NCI-H2107 (cell line): ENCODE measurements at places on chromosomes 3 and 15.

DNA sequence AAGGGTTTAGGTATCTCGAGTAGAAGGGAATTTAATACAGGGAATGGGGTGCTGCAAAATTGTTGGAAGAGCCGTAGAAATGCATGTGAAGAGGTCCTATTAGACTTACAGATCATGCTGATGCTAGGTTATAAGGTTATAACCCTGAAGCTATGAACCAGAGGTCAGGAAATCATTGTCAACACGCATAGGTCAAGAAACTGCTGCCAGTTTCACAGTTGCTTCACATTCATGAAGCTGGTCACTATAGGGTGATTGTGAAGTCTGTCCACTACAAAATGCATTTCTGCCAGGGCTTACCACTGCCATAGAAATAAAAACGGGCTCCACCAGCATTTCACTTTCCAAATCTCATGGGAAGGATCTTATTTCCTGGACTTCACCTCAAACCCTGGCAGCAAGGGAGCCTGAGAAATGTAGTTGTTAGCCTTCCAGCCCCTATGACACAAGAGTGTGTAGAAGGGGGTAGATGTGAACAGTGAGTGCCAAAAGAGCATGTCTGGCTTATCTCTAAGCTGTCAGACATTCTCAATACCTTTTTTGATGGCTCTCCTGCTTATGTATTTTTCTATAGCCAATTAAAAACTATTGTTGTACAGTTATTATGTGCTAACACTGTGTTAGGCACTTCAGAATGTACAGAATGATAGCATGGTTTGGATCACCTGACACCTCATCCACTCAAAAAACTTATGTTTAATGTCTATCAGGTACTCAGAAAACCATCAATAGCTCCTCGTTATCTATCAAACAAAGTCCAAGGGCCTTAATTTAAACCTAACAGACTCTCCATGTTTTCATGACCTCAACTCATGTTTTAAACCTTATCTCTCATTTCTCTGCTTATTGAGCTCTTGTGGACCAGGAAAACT, 148.3 kb upstream of the TSC22D2 start:
- DNase-seq, result no peak

DNA sequence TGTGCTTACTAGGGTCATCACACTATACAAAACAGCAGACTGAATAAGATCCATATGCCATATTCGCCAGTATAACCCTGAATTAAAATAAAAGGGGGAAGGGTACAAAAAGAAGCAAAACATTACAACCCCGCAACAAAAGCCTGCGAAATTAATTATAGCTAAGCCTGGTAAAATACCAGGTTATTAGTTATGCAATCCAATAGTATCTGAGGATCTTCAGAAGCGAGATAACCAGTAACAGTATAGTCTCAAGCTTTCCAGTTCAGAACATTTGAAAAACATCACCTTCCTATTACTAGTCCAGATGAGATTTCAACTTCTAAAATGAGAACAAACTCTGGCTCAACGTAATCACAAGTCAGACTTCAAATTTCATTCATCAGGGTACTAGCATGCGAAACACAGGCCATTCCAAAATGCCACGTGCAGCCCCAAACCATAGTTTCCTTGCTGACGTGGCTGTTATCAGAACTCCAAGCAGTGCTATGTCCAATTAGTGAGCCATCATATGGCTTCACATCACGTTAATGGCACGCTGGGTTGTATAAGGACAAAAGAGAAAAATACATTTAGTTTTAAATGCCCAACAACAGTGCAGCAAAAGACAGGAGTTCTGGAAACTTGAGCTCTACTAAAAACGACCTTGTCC, 1.1 kb downstream of the SSR3 start:
- DNase-seq, result no peak

GRCh38 chr3:173945806-173946205, 548.3 kb downstream of the NLGN1 start:
- DNase-seq, result no peak

DNA sequence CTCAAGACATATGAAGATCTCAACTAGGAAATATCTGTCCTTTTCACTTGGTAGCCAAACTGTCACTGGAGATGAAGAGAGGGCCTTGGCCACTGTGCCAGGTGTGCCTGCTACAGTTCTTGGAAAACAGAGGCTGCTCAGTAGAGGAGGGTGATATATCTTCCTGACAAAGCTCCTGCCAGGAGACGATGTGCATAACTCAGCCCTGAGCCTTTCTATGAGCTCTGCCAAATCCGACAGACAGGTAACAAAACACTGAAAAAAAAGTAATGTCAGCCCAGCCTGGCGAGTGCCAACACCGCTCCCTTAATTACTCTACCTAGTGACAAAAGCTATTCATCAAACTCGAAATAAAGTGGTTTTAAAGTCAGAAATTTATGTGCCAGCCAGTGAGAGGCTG, 123.2 kb downstream of the MFSD1 start:
- no peak for DNase-seq

GRCh38 chr3:48440590-48440958, 517 bp downstream of the TMA7 start:
- no peak for DNase-seq

DNA sequence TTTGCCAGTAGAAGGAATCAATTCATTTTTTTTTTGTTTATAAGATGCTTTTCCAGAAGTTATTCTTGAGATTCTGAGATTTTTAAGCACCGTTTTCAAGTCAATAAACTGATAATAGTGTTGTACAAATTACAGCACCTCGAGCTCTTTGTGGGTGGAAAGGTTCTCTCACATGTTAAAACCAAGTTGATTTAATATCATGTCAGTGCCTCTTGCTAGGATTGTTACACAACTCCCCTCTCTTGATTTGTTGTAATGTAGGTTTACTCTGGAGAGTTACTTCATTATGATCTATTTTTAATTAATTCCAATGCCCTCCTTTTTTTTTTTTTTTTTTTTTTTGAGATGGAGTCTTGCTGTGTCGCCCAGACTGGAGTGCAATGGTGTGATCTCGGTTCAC, 25.8 kb upstream of the UBXN7 start:
- DNase-seq, result no peak

GRCh38 chr3:197003461-197004385, 25.9 kb downstream of the MELTF start:
- DNase-seq, result peak; percentile 58

- no peak for DNase-seq
Observed at GRCh38 chr15:76064375-76064774, 4.6 kb downstream of the TMEM266 start.

DNA sequence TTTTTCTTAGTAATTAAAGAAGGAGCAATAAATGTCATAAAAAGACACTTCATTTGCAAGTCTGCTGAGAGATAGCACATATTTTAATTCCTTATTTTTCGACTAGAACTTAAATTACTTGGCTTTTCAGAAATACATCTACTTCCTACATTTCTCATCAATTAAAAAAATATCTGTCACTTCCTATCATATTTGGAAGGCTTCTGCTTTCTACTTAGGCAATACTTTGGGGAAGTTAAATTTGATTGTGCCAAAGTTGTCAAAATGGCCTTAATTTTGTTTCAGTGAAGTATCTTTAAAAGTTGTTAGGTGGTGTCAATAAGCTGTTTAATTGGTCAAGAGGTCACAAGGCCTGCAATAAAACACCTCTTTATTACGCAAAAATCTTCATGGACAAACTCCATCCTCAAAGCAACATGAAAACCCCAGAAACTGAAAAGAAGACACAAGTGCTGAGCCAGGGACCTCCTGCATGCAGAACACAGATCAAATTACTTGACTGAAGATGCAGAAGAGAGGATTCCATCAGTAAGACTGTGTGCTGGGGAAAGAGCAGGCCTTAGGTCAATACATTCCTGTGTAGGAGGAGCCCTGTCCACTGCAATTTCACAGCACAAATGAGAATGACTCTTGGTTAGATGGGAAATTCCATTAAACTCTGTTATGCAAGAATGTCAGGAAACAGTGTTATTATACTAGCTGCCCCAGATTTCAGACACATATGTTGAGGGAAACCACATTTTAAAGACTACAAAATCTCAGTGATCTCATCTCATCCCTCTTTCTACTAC, 48.0 kb upstream of the FSTL1 start:
- DNase-seq, result no peak

- no peak for DNase-seq
Observed at GRCh38 chr3:101939361-101940049, 90.2 kb downstream of the NFKBIZ start.

GRCh38 chr15:64503197-64503596, 42.8 kb downstream of the ZNF609 start:
- no peak for DNase-seq

- no peak for DNase-seq
Observed at GRCh38 chr3:157442729-157443128, 6.1 kb downstream of the PTX3 start.

DNA sequence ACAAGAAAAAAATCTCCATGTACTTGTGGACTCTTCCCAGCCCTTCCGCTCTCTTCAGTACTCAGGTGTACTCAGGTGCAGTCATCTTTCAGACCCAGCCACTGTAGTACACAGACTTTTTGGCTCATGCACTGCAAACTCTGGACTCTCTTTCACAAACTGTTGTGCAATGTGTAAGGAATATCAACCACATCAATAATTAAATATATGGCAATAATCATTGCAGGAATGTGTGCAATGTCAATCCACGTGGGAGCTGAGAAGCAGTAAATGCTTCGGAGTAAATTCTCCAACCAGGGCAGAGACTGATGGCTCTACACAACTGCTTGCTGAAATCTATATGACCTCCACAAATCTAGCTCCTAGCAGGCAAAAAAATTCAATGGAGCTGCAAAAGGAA, 287.3 kb upstream of the COL8A1 start:
- DNase-seq, result no peak

GRCh38 chr3:179450261-179450701, 989 bp downstream of the GNB4 start:
- no peak for DNase-seq

- DNase-seq, result peak; percentile 66
Observed at GRCh38 chr3:184717399-184717983, 5.6 kb upstream of the MAGEF1 start.

GRCh38 chr3:110856916-110857315, 214.7 kb upstream of the NECTIN3 start:
- DNase-seq, result no peak

DNA sequence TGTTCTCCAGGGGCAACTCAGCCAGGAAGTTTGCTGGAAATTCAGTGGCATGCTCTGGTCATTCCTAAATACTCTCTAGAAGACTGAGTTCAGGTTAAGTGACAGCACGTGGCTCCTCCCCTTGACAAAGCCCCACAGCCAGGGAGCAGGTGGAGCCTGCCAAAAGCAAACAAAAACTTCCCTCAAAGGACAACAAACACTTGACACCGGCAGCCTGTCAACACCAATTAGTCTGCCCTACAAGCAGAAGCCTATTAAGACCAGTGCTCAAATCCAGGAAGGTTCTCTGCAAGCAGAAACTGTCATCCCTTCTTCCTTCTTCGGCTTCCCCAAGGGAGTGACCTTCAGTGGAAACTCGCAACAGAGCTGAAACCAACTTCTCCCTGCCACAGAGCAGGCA, 5.0 kb downstream of the MEX3B start:
- DNase-seq, result peak; percentile 46

DNA sequence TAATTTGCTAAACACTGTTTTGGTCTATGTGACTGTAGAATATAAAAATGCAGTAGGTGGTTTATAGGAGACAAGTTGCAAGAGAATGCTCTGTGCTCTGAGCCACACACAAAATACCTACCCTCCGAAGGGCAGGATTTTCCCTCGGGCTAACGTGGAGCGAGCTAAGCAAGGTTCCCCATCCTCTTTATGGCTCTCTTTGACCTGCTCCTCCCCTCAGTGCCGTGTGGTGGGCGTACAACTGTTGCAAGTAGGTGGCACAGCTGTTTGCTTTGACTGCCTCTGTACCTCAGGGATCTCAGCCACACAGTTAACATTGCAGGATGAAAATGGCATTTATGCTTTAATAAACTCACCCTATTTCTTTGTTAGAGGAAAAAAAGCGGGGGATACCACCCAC, 339.1 kb downstream of the SATB1 start:
- DNase-seq, result no peak

- no peak for DNase-seq
Observed at GRCh38 chr3:122520861-122521260, 6.1 kb upstream of the KPNA1 start.

DNA sequence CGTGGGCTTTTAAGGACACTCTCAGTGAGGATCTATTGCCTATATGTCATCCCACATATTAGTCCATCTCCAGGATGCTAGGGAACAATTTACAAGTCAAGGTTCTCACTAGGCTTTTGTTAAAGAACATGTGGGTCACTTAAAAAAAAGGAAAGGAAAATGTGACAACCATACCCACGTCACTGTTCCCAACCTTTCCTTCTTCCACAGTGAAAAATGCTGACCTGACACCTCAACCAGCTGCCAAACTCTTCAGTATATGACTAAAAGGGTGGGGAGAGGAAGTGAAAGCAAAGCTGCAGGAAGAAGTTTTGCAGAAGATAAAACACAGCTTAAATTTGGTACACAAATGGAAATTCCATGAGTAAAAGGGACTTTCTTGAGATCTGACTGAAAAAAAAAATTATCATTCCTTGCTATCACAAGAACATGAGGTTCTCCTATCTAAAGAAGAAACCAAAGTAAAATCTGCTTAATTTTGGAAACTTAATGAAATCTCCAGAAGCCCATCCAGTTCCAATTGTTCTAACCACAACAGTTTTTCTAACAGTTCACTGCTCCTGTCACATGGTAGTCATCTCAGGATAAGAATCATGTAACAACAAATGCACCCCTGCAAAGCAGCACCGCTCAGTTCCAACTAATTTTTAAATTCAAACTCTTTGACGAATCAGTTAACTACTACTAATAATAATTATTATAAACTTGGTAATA, 117.0 kb upstream of the TSPAN3 start:
- no peak for DNase-seq

DNA sequence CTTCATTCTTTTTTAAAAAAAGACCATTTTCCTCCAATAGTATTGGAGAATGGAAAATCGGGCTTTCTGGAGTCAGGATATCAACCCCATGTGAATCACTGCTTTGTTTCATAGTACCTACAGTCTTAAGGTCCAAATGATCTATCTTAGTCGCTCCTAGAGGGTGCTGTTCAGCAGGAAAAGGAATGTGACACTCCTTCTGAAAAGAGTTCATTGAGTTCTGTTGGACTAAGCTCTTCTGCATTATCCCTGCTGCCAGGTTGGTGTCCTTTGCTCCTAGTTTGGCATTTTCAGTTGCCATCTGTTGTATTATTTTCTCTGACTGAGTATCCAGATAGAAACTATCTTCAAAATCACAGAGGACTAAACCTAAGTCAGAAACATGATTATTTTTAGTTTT, 57.2 kb downstream of the POLQ start:
- no peak for DNase-seq

- no peak for DNase-seq
Observed at GRCh38 chr15:71509139-71509538, 301.2 kb upstream of the NR2E3 start.

DNA sequence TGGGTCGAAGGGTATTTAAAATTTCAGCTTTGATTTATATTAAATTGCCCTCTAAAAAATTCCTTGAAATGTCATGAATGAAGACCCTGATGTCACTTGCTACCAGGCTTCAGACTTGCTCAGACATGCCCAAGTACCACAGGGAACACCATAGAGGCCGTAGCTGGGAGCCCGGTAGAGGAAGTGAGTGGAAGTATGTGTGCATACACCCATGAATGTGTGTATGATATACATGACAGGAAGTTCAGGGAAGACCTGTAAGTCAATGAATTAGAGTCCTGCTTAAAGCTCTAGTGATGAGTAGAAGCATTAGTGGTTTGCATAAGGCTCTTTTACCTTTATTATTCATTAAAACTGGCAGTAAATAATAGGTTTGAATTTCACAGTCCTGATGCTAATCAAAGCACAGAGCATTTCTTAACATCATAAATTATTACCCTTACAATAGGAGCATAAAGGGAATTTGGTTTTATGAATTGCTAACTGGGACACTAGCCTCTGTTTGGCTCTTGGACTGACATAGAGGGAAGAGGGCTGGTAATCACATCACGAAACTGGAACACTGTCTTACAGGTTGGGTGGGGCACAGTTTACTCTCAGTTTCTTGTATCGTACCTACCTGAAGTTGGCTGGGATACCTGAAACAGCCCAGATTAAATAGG, 144.4 kb downstream of the CHST2 start:
- DNase-seq, result no peak
